Immature natural killer cell (primary cell): ENCODE measurements at places on chromosomes 7 and 10. TPM values are rescaled to one million over a fixed set of nuclear protein-coding genes. Genes with fewer than 3 reads are reported as not detected.

- peak; percentile 36 for DNase-seq
These were observed 24.0 kb downstream of the ZPBP start for GRCh38 chr7:50068850-50069551.

GRCh38 chr7:51075681-51076580 is 240.7 kb downstream of the COBL start:
- no peak for DNase-seq

DNA sequence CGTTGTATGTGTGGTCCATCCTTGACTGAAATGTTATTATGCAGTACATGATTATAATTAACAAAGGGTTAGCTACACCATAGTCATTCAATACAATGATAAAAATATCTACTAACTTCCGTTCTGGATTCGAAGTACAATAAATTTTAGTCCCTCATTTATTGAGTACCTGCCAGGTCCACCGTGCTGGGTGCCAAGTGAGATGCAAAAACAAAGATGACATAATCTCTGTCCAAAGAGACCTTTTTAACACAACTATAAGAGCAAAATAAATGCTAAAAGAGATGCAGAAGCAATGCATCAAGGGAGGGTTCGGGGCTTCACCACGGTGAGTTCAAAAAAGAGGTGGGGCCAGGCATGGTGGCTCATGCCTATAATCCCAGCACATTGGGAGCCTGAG is 33.1 kb downstream of the LAMB1 start:
- DNase-seq, result no peak

GRCh38 chr10:119831656-119832055 is 41.0 kb downstream of the MCMBP start:
- no peak for DNase-seq

DNA sequence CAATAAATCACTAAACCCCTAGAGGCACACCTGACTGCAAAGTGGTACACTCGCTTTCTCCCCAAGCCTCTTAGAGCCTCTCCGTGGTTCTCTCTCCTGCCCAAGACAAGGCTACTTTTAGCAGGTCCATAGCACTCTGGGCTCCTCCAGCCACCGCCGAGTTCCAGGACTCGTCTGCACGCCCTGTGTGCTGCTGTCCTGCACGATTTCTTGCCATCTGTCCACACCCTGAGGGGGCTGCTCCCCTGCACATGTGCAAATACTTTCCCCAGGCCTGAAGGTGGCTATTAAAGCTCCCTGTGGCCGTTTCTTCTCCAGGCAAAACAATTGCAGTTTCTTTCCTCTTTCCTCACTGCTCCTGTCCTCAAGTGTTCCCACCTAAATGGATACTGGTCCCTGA is 414.3 kb downstream of the PLXNA4 start:
- no peak for DNase-seq

- no peak for DNase-seq
These were observed 18.2 kb downstream of the ANLN start for GRCh38 chr7:36407636-36408550.

DNA sequence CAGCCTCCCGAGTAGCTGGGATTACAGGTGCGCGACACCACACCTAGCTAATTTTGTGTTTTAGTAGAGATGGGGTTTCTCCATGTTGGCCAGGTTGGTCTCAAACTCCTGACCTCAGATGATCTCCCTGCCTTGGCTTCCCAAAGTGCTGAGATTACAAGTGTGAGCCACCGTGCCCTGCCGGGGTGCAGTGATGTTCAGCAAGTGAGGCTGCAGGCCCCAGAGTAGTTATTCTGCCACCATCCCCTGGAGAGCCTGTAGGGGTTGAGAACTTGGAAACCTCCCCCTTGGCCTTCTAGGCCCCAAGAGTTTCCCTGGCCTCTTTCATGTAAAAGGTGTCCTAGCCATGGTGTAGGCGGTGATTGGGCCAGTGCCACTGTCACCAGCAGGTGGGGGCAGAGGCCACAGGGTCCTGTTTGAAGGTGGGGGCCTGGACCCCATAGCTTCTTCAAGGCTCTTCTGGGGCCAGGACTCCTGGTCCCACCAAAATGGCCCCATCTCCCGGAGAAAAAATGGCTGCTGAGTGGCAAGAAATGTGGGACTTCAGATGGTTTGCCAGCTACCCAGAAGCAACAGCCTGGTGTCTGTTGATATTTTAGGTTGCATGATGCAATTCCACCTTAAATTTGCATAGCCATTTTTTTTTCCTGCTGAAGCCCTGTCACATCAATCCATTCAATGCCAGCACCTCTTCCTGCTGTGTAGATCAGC is 25.5 kb upstream of the INMT start:
- DNase-seq, result no peak

GRCh38 chr10:64320448-64320847 is 799.2 kb downstream of the REEP3 start:
- no peak for DNase-seq

- no peak for DNase-seq
These were observed 180.8 kb downstream of the PTPRN2 start for GRCh38 chr7:158406801-158407200.

- no peak for DNase-seq
These were observed 103.9 kb downstream of the IDE start for GRCh38 chr10:92470026-92470425.

DNA sequence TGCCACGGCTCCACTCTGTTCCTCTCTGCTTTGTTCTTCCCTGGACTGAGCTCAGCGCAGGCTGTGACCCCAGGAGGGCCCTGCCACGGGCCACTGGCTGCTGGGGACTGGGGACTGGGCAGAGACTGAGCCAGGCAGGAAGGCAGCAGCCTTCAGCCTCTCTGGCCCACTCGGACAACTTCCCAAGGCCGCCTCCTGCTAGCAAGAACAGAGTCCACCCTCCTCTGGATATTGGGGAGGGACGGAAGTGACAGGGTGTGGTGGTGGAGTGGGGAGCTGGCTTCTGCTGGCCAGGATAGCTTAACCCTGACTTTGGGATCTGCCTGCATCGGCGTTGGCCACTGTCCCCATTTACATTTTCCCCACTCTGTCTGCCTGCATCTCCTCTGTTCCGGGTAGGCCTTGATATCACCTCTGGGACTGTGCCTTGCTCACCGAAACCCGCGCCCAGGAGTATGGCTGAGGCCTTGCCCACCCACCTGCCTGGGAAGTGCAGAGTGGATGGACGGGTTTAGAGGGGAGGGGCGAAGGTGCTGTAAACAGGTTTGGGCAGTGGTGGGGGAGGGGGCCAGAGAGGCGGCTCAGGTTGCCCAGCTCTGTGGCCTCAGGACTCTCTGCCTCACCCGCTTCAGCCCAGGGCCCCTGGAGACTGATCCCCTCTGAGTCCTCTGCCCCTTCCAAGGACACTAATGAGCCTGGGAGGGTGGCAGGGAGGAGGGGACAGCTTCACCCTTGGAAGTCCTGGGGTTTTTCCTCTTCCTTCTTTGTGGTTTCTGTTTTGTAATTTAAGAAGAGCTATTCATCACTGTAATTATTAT is 1.2 kb downstream of the CLDN4 start:
- no peak for DNase-seq

GRCh38 chr10:114876602-114877300 is 55.2 kb downstream of the FHIP2A start:
- no peak for DNase-seq

DNA sequence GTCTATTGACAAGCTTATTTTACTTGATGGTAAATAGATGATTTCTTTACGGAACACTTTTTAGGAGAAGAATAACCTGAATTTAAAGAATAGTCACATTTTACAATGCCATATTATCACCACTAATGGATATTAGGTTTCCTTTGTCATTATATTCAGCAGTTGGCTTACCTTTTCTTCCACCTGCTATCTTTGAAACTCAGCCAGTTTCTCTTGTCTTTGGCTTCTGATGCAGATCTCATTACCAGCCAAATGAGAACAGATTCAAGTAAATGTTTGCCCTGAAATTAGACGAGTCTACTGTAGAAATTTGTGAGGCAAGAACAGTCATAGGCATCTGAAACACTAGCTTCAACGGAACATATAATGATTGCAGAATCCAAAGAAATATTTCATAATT is 85.5 kb upstream of the OIT3 start:
- DNase-seq, result no peak

GRCh38 chr7:136654406-136654805 is 214.0 kb upstream of the CHRM2 start:
- no peak for DNase-seq

The PRSS37 gene
- polyA plus RNA-seq, result not detected

The TCERG1L gene
- polyA plus RNA-seq, result not detected

The SPDYE1 gene
- not detected for polyA plus RNA-seq

The VAX1 gene
- polyA plus RNA-seq, result not detected

The SLC37A3 gene
- 2.7 TPM for polyA plus RNA-seq

The NUTM2B gene
- 0.09 TPM for polyA plus RNA-seq

The CREB5 gene
- not detected for polyA plus RNA-seq
